ENCODE measurements at places on chromosomes 7 and 10.

DNA sequence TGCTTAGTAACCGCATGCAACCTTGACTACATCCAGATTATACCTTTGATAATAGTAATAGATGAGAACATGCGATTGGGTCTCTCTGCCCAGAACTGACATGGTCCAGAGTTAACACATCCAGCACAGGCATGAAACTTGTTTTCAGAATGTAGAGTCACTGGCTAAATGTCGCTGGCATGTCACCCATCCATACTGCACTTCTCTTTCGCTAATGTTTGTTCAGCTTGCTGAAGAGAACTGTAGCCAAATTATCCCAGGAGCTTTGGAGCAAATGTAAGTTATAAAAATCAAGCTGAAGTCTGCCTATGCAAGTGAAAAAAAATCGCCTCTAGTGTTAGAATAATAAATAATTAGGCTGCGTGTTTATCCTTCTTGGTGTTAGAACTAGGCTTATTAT lies 98.2 kb downstream of the PRTFDC1 start:
- no peak for DNase-seq

- DNase-seq = no peak
Observed at GRCh38 chr10:119619215-119619614, 22.5 kb upstream of the TIAL1 start.

DNA sequence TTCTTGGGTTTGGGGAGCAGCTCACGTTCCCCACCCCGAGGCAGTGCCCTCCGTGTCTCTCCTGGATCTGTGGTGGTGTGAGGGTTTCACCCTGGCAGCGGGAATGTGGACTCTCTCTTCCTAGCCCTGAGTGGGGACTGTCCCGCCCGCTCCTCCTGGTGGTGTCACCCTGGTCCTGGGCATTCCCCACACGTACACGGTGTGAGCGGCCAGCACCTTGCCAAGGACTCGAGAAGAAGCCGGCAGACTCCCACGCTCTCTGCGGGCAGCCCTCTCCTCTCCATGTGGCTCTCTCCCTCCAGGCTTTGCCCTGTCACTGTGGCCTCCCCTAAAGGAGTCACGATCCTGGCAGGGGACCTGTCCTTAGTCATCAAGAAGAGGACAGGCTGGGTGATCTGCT lies 24.0 kb downstream of the DPYSL4 start:
- DNase-seq = no peak

DNA sequence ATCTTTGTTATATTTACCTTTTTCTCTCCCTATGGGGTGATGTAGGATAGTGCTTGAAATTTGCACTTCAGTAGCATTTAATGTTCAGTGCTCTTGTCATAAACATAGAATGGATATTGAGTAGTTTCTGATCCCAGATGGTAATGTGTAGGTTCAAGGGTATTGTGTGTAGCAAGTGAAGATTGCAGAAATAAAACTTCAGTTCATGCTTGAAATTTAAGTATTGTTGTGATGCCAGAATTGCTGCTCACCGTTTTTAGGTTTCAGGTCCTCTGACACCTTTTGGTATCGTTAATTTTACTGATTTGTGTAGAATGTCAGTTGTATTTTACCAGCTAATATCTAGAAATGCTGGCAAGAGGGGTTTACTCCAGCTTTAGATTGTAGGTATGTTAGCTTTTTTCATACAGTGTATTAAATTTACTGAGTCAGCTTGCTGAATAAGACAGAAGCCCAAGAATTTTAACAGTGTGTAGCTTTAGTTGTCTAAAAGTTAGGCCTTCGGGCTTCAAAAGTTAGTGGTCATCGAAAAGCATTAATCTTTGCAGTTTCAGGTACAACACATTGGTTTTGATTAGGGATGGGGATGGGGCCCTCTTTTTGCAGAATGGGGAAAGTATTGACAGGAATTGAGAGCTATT lies 1.9 kb downstream of the PTEN start:
- DNase-seq = no peak

DNA sequence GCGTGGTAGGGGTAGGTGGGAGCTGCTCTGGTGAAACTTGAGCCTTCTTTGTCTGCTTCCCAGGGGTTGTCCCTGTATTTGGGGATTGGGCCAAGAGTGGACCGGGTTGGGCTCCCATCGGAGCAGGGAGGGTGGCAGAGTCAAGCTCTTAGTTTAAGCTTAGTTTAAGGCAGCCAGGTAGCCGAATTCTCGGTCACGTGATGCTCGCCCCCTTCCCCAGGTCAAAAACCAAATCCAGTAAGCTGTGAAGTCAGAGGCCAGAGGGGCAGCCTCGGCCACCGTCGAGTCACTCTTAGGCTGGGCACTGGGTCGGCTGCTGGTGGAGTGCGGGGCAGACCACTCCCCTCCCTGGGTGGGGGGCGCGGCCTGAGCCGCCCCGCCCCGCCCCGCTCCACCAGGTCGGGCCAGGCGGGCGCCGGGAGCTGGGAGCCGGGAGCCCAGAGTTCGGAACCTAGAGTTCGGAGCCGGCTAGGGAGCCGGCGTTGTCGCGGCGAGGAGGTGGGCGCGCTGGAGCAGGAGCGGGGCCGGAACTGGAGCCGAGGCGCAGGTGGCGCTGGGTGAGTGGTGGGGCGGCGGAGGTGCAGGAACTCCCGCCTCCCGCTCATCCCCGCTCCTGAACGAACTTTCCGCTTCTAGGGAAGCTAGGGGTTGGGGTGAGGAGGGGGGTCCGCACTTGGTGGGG lies 2.8 kb upstream of the LZTS2 start:
- DNase-seq = peak; percentile 77

DNA sequence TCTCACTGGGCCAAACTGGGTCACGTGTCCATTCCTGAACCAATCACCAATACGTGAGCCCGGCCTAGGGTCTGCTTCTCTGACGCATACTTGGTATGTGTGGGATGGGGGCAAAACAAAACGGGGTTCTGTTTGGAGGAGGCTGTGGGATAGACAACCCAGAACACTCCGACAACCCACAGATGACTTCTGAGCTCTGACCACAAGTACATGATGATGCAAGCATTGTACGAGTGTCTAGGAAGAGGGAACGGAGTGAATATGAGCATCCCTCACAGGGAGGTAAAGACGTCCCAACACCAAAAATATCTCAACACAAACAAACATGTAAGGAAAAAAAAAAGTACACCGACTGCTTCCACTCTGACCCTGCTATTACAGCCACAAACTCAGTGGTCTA lies 5.6 kb downstream of the DAGLB start:
- DNase-seq = no peak

GRCh38 chr10:131777921-131778320 lies 122.9 kb upstream of the PPP2R2D start:
- DNase-seq = no peak

DNA sequence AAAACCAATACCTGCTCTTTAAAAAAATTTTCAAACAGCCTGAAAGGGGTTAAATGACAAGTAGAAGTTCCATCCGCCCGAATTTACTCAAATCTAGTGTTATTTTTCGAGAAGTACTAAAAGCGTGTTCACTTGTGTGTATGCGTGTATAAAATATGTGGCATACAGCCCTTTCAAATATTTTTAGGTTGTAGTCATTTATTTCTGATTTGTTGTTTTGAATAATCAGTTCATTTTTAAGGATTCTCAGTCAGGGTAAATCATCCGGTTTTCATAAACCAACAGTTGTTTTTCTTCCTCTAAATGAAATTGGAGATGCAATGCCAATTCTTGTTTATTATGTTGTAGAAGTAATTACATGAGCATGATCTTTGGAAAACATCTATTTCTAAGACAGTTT lies 6.9 kb upstream of the SUN1 start:
- no peak for DNase-seq

DNA sequence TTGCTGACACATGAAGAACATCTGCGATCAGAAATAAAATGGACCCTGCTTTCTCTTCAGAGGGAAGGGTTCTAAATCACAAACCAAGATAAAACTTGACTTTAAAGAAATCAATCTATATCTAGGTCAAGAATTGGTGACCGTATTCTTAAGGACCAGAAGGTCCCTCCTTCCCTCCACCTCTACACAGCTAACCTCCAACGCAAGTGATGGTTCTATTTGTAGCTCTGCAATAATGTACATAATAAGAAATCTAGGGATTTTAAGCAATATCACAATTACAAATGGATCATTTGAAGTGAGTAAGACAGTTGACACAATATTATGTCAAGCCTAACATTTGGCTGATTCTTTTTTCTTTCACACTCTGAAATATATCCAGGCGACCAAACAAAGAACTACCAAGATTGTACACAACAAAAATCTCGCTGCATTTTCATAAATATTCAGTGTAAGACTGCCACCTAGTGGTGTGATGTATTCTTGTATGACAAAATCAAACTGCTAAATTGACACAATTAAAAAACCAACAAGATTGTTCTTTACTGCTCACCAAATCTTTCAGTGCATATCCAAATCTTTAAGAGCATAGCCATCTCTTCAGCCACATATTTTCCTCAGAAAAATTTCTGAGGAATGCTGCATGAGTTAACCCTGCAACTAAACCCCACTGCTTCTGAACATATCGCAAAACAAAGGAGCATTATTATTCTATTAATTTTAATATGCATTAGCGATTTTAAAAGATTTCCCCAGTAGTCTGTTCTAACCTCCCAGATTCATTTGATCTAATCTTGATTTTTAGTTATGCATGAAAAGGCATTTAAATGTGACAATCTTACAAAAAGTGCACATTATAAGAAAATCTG lies 44.5 kb downstream of the ICA1 start:
- DNase-seq = no peak

DNA sequence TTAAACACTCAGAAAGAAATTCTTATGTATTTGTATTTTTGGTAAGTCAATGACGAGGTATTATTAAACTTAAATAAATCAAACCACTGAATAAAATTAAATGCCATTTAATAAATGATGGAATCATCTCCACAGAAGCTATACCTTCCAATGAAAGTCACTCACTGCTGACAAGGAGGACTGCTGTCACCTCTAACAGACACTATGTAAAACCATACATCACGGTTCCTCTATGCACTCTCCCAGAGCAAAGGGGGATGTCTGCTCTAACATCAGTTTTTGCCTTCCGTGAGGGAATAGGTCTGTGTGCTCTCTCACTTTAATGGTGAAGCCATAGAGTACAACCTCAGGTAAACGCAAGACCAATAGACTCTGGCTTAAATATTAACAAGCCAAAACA lies 99.7 kb upstream of the DDC start:
- DNase-seq = no peak

DNA sequence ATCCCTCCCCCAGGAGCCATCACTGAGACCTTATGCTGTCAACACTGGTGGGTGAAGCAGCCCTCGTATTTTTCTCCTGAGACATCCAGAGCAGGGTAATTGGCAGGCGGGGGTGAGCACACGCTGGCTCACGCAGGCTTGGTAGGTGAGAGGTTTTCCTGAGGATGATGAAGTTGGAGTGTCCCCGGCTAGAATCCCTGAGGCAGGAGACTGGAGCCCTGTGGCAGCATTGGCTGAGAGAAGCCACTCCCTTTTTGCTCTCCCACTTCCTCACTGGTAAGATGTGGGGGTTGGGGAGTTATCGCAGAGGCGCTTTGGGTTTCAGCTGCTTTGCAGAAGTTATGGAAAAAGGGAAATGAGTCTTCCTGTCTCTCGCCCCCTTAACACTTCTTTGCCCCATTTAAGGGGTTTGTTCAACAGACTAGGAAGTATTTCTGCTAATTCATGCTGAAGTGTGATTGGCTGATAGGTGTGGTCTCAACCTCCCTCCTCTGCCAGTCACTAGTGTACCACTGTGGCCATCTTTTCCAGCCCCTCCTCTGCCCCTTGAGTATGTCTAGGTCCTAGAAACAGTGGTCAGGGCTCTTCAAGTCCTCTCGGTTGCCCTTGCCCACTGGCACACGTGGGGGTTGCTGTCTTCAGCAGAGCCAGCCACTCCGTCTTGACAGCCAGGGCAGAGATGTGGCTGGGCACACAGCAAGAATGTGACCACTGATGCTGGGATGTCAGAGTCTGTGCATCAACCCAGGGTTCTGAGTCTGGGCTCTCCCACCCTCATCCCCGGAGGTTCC lies 5.7 kb downstream of the ARPC1B start:
- DNase-seq = peak; percentile 79

GRCh38 chr7:98091061-98091460 lies 15.6 kb upstream of the LMTK2 start:
- no peak for DNase-seq

DNA sequence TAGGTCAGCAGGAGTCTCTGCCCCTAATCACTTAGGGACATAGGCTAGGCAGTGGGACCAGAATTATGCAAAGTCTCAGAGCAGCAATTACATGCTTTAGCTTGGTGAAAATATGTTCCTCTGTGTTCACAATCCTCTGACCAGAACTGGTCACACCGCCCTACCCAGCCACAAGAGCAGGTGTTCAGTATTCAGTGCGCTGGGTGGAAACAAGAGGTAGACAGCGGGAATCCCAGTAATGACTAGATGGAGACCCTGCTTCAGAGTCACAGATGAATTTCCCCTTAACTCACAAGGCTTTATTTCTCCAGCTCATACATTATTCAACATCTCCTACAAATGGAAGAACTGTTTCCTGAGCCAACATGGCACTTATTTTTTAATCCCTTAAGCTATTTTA lies 763.7 kb upstream of the POM121L12 start:
- no peak for DNase-seq

GRCh38 chr7:27073076-27073475 lies 22.7 kb downstream of the HOXA1 start:
- DNase-seq = no peak

GRCh38 chr7:44849259-44849884 lies 1.5 kb upstream of the H2AZ2 start:
- no peak for DNase-seq

GRCh38 chr7:109136893-109137292 lies 567.2 kb downstream of the DNAJB9 start:
- no peak for DNase-seq

- no peak for DNase-seq
Observed at GRCh38 chr10:69500864-69501468, 49.7 kb downstream of the TSPAN15 start.

- no peak for DNase-seq
Observed at GRCh38 chr7:125695626-125696025, 766.0 kb upstream of the POT1 start.

DNA sequence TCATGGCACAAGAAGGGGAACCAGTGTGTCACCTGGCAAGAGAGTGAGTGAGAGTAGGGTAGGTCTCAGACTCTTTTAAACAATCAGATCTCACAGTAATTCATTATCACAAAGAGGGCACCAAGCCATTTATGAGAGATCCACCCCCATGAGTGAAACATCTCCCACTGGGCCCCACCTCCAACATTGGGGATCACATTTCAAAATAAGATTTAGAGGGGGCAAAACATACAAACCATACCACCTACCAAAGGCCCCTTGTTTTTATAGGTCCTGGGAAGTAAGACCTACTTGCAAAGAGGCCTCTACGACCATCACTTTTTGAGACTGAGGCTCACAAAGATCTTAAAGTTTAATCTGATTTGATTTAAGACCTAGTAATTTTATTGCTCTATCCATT lies 134.9 kb downstream of the NRCAM start:
- DNase-seq = no peak

DNA sequence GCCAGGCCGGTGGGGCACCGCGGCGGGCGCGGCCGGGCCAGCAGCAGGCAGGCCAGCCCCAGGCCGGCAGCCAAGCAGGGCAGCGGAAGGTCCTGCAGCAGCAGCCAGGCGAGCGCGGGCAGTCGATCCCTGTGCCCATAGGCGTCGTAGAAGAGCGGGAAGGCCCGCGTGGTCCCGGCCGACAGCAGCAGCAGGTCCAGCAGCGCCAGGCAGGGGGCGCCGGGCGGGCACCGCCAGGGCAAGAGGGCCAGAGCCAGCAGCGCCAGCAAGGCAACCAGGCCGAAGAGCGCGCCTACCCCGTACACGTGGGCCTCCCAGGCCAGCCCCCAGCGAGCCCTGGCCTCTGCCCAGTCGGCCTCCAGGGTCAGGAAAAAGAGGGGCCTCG lies 8.4 kb upstream of the RBM28 start:
- no peak for DNase-seq

All from stimulated activated effector memory CD8-positive, alpha-beta T cell treated with anti-CD3 and anti-CD28 coated beads, Interleukin-12 subunit alpha, Interleukin-12 subunit beta, amount 100 ng/mL, for 72 hours (primary cell).